ENCODE measurements at places on chromosomes 2 and 18. TPM values are rescaled to one million over a fixed set of nuclear protein-coding genes. Genes with fewer than 3 reads are reported as not detected.

Gene STK16
- polyA plus RNA-seq: 38.5 TPM

- no peak for DNase-seq
Measured at GRCh38 chr2:205776139-205776538, 93.8 kb downstream of the NRP2 start.

GRCh38 chr2:52340171-52340570 lies 1308.2 kb upstream of the NRXN1 start:
- no peak for DNase-seq

- DNase-seq: no peak
Measured at GRCh38 chr2:186399082-186399644, 86.9 kb upstream of the ZC3H15 start.

GRCh38 chr2:20674974-20675679 lies 8.2 kb downstream of the GDF7 start:
- DNase-seq: no peak

- no peak for DNase-seq
Measured at GRCh38 chr2:176173567-176174381, 14.7 kb upstream of the HOXD1 start.

DNA sequence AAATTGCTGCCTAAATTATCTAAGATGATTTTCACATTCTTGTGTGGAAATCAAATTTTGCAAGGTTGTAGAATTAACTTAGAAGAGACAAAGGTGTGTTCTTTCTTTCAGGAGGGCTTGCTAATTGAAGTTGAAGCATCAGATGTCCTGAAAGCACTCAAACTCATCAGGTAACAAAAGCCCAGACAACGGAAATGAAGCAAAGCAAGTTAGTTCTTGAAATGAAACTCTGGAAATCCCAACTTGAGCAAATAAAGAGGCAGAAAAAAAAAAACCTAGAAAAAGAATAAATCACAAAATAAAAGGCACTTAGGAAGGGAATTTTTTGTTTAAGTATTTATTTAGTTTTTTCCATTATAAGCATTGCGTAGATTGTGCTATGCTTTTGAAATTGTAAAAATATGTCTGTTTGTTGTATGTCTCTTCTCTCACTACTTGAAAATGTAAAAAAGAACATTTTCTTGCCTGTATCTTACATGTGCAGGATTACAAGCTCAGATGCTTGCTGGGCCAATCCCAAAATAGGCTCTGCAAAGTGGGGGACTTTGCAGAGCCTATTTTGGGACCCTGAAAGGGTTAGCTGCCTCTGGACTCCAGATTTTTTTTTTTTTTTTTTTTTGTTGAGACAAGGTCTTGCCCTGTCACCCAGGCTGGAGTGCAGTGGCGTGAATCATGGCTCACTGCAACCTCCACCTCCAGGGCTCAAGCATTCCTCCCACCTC lies 46.7 kb downstream of the FAM161A start:
- DNase-seq: no peak

- no peak for DNase-seq
Measured at GRCh38 chr18:39486268-39486667, 1920.7 kb upstream of the CELF4 start.

GRCh38 chr2:129796225-129796624 lies 183.2 kb upstream of the RAB6C start:
- DNase-seq: no peak

DNA sequence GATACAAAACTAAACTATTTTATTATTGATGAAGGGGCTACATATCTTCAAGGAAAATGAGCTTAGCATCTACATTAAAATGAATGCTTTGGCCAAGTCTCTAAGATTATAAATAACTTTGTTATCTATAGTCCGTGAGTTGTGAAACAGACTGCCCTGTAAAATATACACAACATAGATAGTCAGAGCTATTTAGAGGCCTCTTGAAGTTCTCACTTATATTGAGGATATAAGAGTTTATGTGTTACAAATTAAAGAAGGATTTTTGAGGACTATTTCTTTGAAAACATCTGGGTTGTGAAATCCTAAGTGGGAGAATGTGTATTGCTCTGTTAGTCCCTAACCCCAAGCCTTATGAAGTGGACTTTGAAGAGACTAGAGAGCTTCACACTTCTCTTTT lies 292.0 kb upstream of the CDH2 start:
- DNase-seq: no peak

- no peak for DNase-seq
Measured at GRCh38 chr2:11158916-11159573, 3.8 kb downstream of the SLC66A3 start.

Gene SNX17
- polyA plus RNA-seq: 128 TPM

Gene INSIG2
- 35.9 TPM for polyA plus RNA-seq

- DNase-seq: no peak
Measured at GRCh38 chr2:157760949-157761348, 115.2 kb downstream of the ACVR1 start.

GRCh38 chr2:161283926-161284325 lies 24.3 kb upstream of the PSMD14 start:
- DNase-seq: no peak

Gene EGR4
- not detected for polyA plus RNA-seq

Data from right renal pelvis (tissue), 4 donors.